ENCODE measurements at places on chromosomes 3 and 15. TPM values are rescaled to one million over a fixed set of nuclear protein-coding genes. Genes with fewer than 3 reads are reported as not detected.

GRK7 gene
- total RNA-seq, result not detected

GOLGA8R gene
- 2.4 TPM for total RNA-seq

ADAMTS7 gene
- total RNA-seq, result 0.59 TPM

GOLGA8J gene
- total RNA-seq, result not detected

LTK gene
- total RNA-seq, result 0.52 TPM

DNASE1L3 gene
- 3.4 TPM for total RNA-seq

POC1A gene
- 1.6 TPM for total RNA-seq

UROC1 gene
- not detected for total RNA-seq

TMC3 gene
- total RNA-seq, result 0.10 TPM

MESP2 gene
- 1.1 TPM for total RNA-seq

ULK3 gene
- total RNA-seq, result 189 TPM

PLA1A gene
- total RNA-seq, result 0.81 TPM

TIPIN gene
- 4.0 TPM for total RNA-seq

CPNE9 gene
- total RNA-seq, result 1.6 TPM

PP2D1 gene
- not detected for total RNA-seq

Data from lower leg skin (tissue), 4 donors.